ENCODE measurements at places on chromosomes 6 and 20.

DNA sequence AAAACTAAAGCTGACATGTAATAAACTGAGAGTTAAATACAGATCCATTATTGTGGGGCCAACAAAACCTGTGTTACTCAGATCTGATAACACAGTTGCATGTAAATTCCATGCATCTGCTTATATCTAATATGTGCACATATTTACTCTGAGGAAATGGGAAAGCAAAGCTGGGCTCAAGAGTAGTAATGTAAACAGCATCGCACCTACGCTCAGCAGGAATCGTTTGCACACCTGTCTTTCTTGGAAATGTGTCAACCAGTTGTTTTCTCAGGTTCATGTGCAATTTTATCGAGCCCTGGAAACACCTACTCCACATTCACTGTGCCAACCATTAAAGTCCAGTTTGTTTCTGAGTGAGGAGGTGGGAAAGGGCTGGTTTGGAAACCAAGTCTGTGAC, 80.3 kb upstream of the CNKSR3 start:
- no peak for DNase-seq

DNA sequence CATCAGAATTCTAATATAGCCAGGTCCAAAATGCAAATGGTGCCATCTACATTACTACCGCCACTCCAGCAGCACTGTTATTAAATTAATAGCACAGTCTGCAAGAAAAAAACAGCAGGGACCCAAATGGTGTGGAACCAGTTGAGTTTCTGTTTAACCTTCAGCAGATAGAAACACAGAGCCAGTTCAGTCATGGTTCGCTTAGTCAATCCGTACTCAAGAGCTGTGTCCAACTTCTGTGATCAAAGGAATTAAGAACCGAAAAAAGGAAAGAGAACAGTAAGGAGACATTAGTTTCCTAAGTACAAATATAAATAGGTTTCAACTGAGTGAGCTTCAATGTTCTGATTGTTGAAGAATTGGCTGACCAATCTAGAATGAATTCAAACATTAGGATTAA, 107.7 kb downstream of the TRDN start:
- DNase-seq: no peak

DNA sequence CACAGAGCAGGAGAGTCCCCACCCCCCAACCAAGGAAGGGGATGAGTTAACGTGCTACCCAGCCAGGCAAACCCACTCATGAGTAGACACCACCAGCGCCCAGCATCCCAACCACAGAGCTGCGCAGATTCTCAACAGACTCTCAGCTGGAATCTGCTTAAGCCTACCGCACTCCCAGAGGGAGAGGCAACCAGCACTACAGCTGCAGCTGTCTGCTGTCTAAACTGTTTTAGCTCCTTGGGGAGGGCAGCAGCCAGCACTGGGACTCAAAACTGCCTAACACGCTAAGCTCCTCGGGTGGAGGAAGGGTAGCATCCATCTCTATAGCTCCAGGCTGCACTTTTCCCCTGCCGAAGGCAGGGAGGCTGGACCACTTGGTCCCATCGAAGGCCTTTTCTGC, 539.8 kb downstream of the EPHA7 start:
- no peak for DNase-seq

DNA sequence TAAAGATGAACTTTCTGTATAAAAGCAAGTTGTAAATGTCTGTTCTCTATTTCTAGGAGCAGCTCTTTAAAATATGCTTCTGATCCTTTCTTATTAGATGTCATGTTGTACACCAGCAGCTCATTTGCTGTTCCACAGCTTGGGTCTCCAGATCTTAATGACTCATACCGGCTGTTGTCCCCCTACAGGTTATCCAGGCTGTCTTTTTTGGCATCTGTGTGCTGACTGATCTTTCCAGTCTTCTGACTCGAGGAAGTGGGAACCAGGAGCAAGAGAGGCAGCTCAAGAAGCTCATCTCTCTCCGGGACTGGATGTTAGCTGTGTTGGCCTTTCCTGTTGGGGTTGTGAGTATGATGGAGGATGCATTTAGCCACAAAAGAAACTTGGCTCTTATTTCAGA, 76.0 kb downstream of the AIG1 start:
- no peak for DNase-seq

DNA sequence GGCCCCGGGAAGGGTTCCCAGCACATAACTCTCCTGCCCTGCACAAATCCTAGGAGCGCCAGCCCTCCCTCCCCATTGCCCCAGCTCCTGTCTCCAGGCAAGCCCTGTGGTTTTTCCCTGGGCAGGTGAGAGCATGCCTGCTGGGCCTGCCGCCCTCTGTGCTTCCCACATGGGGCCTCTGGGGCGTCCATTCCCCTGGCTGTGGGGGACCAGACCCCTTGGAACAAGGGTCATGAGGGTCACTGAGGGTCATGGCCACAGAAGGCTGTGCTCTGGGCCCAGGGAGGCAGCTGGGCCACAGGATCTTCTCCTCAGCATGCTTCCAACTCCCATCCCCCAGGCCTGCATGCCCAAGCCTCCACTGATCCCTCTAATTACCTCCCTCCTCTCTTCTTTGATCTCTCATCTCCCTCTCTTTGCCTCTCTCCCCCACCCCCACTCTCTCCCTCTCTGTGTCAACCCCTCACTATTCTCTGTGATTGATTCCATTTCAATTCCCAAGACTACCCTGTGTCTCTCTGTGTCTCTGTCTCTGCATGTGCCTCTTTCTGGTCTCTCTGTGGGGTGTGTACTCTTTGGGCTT, 6.1 kb downstream of the MDFI start:
- DNase-seq: no peak

DNA sequence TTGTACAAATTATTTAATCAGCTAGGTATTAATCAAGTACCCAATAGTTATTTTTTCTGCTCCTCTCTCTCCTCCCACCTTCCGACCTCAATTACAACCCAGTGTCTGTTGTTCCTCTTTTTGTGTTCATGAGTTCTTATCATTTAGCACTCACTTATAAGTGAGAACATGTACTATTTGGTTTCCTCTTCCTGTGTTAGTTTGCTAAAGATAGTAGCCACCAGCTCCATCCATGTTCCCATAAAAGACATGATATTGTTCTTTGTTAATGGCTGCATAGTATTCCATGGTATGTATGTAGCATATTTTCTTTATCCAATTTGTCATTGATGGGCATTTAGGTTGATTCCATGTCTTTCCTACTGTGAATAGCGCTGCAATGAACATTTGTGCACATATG, 652.8 kb upstream of the CITED2 start:
- no peak for DNase-seq

DNA sequence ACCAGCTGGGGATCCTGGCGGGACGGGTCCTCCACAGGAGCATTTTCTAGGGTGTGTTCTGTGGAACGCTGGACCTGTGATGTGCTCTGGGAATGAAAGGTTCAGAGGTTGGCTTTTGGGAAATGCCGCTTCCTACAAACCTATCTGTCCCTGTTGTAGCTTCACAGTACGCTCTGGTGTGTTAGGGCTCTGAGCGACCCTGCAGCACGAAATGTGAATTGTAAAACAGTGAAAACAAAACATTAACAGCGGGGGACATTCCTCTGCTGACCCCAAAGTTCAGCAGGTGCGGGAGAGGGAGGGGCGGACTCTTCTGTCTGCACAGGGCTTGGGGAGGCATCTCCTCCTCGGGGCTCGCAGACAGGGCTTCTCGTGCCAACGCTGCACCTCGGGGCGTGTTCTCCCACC, 155.9 kb downstream of the NRN1 start:
- no peak for DNase-seq

GRCh38 chr20:32314768-32315167, 37.3 kb downstream of the KIF3B start:
- DNase-seq: no peak

DNA sequence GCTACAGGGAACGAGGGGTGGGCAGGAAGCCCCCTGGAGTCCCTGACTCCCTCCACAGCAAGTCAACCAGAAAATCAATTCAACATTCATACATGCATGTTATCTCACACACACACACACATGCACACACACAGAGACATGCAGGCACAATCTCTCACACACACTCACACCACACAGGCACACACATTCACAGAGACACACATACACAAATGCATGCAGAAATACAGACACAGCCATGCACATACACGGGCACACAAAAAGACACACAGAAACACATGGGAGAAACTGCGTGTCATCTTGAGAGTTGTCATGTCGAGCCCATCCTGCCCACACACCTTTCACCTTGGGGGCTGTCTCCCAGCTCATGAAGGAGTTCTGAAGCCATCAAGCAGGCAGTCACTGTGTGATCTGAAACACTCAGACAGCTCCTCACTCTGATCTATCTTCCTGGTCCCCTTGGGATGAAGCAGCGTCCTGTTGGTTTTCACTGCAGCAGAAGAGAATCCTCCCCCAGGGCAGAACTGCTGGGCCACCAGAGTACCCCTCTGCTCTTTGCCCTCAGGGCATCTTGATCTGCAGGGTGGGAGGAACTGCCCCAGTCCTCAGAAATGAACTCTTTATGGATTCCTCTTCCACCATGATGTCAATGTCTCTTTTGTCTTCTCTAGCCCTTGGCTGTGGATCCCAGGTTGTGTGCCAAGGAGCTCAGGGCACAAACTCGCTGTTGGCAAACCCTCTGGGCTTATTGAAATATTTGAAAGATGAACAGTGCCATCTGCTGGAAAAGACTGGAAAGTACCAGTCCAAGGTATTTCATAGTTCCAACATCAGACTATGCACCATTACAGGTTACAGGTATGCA, 8.8 kb downstream of the RAET1L start:
- DNase-seq: no peak

- DNase-seq: no peak
These were observed at the start of gene DEFB112 for GRCh38 chr6:50049829-50050228. Gene DEFB112 (minus strand): TSS chr6:50049929. CDS start chr6:50049869, 60 bp downstream.

- DNase-seq: no peak
These were observed 59.7 kb downstream of the KIF13A start for GRCh38 chr6:17927705-17928104.

GRCh38 chr6:34213772-34214171, 22.9 kb upstream of the HMGA1 start:
- DNase-seq: no peak

DNA sequence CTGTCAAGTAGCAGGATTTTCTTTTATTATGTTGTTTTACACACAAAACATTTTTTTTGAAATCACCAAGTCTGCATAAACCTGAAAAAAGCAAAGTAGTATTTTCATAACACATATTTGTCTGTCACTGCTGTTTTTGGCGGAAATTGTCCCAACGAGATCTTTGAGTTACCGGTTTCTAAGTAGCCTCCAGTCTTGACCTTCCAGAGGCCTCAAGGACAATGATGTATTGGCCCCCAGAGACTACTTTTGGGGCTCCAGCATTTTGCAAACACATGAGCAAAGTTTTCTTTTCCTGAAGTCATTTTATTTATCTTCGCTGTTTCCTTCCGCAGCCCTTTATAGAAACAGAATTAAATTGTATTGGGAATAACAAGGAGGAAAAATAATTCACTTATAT, 862.6 kb downstream of the KIF16B start:
- no peak for DNase-seq

GRCh38 chr6:169232507-169232931, 21.1 kb downstream of the THBS2 start:
- DNase-seq: no peak

- no peak for DNase-seq
These were observed 164.2 kb downstream of the JARID2 start for GRCh38 chr6:15410126-15410391.

GRCh38 chr6:47336334-47336733, 26.6 kb upstream of the TNFRSF21 start:
- no peak for DNase-seq

DNA sequence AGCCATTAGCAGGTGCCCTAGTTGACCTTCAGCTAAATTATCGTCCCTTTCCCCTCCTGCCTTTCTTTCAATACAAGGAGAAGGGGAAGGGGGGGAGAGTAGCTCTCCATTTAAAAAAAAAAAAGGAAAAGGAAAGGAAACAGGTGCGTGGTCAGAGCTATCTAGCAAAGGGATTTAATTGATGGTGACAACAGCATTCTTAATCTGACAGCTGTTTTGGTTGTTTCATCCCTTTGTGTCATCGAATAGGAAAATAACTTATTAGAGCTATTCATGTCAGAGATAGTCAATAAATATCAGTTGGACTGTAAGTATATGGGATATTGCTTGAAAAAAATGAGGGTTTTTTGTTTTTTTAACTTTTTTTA, 195.2 kb upstream of the SASH1 start:
- DNase-seq: no peak

DNA sequence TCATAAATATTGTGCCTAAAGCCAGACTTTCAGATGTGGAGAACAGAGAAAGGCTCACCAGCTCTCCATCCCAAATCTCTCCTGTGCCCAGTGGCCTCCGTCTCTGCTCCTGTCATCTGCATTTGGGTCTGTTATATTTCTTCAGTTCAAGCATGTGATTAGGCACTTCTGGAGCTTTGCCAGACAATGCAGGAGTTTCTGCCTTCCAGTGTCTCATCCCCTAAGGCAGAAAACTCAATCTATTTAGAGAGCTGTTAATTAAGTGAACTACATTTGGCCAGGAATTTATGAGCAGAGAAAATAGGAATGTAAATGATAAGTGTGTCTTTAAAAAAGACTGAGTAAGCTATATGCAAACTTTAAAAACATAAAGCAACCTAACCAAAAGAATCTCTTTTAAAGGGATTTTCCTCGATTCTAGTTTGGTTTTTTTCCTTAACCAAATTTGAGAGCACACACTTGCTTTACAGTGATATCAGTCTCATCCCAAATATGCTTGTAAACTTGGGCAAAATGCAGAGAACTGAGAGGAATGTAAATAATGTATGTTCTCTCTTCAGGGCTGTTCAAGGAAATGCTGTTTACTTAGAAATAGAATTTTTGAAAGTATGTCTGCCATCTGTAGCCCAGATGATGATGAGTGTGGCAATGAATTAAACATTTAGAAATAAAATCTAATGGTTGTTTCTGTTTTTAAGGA, 113.9 kb downstream of the ELOVL4 start:
- no peak for DNase-seq

Data from activated CD8-positive, alpha-beta memory T cell treated with anti-CD3 and anti-CD28 coated beads for 1 hour (primary cell).